ENCODE measurements at places on chromosomes 1 and 21.

DNA sequence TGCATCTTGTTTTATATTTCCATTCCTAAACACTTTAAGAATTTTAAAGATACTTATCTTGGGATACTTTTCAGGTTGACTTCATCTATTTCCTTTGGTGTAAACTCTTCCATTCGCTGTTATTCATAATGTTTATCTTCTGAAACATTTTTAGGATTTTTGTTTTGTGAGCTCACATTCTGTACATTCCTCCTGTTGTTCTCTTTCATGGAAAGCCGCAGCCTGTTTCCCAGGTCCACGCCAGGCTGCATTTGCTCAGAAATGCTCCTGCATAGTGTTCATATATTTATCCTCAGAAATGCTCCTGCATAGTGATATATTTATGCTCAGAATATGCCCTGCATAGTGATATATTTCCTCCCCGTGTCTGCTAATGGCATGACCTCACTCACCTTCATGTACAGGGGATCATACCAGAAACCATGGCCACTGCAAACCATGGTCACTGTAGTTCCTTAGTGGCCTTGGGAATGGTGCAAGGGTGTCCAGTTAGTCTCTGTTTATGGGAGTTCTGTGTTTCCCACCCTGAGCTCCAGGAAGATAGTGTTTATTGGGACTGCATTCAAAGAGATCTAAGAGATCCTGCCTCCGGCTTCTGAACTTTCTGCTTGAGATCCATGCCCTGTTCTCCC, 153.9 kb upstream of the GREM2 start:
- DNase-seq = no peak

GRCh38 chr1:190373705-190374336, 103.8 kb downstream of the BRINP3 start:
- DNase-seq = no peak

GRCh38 chr1:58308206-58308605, 238.3 kb downstream of the OMA1 start:
- no peak for DNase-seq

GRCh38 chr1:12143631-12144155, 23.1 kb upstream of the TNFRSF1B start:
- no peak for DNase-seq

DNA sequence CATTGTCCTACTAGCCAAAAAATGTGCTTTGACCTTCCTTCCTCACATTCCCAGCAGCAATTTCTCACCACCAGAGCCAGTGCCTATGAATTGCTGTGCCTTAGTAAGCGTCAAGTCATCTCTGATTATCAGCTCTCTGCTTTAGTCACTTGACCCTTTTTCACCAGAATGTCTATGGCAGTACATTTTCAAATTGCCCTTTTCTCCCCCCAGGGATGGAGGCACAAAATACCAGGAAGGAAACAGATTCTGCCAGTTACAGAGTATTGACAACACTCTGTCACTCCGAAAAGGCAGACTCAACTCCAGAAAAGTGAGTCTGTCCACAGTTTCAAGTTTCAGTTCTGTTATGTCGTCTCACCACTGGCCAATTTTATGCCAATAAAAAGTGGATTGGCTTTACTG, 167.4 kb downstream of the TNFSF18 start:
- no peak for DNase-seq

- no peak for DNase-seq
Measured at GRCh38 chr1:25793585-25794170, 6.3 kb upstream of the SELENON start.

GRCh38 chr1:165436994-165437393, 7.9 kb downstream of the RXRG start:
- DNase-seq = no peak

- DNase-seq = no peak
Measured at GRCh38 chr1:32924881-32925344, 23.7 kb upstream of the TMEM54 start.

DNA sequence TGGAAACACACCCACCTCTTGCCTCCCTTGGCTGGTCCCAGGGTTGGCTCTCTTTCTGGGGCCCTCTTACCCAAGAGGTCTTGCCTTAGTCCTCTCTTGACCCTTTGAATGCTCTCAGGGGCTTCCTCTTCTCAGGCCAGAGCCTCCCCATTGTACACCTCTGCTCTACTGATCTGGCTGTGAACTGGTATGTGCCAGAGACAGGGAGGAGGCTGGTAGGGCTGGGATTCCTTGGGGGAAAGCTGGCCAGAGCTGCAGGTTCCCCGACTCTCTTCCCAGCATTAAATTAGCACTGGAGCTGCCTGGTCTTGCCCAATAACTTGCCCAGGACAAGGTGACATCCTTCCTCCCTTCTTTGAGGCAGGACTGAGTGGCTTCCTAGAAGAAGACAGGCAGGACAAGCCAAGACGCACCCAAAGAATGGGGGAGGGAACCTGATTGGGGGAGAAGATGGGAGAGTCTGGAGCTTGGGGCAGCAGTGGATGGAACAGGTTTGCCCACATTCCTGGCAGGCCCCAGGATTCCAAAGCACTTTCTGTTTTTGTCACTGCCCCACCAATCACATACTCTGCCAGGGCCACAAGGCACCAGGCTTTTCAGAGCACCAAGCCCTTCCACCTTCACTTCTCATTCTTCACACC, 37.2 kb upstream of the CITED4 start:
- DNase-seq = no peak

DNA sequence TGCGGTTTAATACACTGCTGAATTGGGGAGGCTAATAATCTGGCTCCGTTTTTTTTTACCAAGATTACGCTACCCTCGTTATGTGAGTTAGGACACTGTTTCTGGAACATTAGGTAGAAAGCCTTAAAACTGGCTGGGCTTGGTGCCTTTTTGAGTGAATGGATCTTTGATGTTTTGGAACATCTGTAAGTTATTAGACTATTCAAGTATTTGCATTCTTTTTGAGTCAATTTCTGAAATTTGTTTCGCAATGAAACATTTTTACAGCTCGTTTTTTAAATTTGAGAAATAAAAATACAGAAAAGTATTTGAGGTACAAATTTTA, 106.9 kb downstream of the LTN1 start:
- no peak for DNase-seq

GRCh38 chr1:36753451-36753850, 270.7 kb upstream of the CSF3R start:
- no peak for DNase-seq

- DNase-seq = peak; percentile 19
Measured at GRCh38 chr1:3992103-3992556, 92.1 kb upstream of the C1orf174 start.

- DNase-seq = no peak
Measured at GRCh38 chr1:161843156-161843555, 77.0 kb downstream of the ATF6 start.

GRCh38 chr1:228068359-228068758, 14.1 kb upstream of the ARF1 start:
- no peak for DNase-seq

Data from stimulated activated CD4-positive, alpha-beta T cell treated with anti-CD3 and anti-CD28 coated beads, Interleukin-1b, Interleukin-23, amount 100 ng/mL, for 48 hours (primary cell).